ENCODE measurements at places on chromosomes 13 and 19.

DNA sequence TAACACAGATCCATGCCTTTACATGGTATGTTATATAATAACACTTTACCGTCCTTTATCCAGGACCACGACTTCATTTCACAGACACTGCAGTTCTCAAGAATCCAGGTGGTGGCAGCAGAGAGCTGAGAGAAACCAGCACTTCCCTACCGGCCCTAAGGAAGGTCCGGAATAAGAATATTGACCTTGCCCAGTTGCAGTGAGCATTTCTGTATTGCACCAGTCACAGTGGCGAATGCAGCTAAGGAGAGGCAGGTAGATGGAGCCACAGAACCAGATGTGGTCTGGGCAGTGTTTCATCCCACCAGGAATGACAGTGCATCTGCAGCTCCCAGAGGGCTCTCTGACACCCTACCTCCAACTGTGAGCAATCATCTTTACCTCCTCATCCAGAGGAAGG lies 44.6 kb downstream of the ZNF787 start:
- DNase-seq, result peak; percentile 41

DNA sequence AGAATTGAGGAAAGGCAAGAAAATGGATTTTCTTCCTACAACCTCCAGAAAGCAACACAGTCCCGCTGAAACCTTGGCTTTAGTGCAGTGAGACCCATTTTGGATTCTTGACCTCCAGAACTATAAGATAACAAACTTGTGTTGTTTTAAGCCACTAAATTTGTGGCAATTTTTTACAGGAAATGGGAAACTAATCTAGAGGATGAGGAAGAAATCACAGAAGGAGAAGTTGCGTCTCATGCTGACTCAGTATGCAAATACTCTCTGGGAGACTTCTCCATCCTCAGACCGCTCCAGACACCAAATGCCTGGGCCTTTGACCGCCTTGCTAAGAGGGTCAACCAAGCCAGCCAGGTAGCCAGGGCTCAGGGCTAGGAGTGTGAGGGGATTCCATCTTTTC lies 13.1 kb upstream of the CEACAM16 start:
- no peak for DNase-seq

- no peak for DNase-seq
Measured at GRCh38 chr19:15934332-15935078, at the start of gene CYP4F11. Gene CYP4F11 (minus strand): TSS chr19:15934529. CDS start chr19:15934408, 121 bp downstream.

- DNase-seq, result no peak
Measured at GRCh38 chr13:20696073-20696472, 7.4 kb upstream of the IL17D start.

DNA sequence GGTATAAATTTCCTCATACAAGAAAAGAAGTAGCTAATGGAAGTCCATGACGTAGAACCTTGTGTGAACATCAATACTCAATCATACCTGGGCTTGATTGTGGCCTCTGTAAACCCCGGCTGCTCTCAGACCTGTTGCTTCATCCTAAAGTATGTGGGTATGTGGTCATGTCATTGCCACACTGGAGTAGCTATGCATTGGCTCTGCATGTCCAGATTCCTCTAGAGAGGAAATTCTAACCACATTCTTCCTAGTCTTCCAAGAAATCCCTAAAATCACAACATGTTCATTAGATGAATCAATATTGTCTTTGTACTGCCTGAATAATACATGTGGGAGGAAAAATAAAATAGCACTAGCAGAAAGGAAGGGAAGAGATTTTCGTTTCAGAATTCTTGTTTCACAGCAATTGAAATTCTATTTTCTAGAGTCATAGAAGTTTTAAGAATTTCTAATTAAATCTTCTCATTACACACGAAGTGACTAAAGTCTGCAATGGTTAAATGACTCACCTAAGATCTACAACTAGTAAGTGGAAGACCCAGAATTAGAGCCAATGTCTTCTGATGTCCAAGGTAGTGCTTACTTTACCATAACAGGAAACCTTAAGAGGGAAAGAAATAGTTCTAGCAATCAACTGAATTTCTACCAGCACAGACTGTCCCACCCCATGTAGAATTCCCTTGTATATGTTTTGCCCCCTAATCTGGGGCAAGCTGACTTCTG lies 28.0 kb downstream of the RXFP2 start:
- no peak for DNase-seq

- DNase-seq, result no peak
Measured at GRCh38 chr13:31862828-31863227, 123.5 kb downstream of the RXFP2 start.

DNA sequence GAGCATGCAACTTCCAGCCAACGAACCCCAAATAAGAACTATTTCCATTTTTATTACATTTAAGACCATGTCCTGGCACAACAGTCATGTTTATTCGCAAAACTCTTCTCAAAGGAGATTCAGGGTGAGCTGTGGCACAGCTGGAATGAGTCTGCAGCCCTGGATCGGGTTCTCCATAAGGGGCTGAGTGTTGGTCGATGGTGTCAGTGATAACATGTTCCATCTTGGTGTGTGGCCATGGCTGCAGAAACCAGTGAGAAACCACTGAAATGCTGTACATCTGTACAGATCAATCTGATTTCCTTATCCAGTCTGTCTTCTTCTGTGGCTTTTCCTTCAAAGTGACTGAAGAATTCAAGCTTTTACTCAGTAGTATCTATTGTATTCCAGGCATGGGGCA lies 15.2 kb downstream of the FAM124A start:
- DNase-seq, result no peak

DNA sequence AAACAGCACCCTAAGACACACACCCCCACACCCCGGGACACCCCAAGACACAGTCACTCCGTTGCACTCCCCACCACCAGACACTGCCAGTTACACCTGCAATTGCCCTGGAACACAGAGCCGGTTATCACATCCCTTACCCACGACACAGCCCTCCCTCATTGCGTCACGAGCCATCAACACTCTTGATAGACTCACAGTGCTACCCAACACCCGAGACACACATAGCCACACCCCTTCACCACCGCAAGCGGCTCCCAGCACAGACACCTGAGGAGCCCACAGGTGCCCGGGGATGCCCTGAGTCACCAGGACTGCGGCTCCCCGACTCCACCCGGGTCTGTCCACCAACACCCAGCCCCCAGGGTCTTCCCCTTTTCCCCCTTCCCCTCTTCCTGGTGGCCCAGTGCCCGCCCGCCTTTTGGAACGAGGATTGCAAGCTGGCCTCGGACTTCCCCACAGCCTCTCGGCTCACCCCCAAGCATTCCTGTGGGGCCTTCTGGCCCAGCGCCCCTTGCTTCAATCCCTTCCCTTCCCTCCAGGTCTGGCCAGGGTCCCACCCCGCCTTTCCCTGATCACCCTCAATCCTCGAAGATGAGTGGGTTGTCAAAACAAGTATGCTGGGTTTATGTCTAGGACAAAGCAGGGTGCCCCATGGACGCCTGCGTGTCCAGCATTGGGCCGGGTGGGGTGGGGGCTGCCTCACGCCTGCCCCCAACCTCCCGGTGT lies 1.7 kb upstream of the PTGER1 start:
- no peak for DNase-seq

DNA sequence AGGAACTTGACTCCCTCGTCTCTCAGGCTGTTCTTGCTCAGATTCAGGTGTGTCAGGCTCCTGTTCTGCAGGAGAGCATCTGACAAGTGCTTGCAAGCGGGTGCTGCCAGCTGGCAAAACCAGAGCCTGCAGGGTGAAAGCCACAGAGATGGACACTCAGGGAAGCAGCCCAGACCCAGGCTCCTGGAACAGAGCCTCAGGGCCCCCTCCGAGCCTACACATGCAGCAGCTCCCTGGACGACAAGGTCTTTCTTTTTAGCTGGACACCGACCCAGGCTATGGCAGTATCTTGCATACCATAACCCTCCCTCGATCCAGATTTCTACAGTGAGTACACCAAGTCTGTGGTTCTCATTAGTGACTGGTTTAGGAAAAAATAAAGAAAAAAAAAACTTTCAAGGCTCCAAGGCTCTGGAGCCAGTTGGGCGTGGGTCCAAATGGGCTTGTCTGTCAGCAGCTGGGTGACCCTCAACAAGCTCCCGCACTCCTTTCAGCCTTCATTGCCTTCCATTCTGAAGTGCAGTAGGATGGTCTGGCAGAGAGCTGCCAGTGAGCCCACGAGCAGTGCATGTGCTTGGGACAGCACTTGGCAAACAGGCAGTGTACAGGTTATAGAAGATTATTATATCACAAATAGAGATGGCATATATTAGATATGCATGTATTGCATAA lies 29.9 kb downstream of the NLRP13 start:
- no peak for DNase-seq

DNA sequence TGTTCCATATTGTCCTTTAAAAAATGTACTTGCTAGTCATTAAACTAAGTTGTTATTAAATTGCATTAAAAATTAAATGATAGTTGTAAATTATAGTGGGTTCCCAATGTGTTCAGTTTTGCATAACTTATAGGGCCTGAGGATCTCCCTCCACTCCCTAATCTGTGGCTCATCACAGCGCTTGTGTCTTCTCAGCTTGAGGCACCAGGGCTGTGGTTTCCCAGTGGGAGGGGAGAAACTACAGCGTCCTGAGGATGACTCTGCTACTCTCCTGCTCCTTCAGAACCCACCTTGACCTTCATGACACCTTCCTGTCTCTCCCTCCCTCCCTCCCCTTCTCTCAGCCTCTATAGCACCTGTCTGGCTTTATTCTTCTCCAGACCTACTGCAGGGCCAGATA lies 1.4 kb downstream of the SGCG start:
- DNase-seq, result no peak

DNA sequence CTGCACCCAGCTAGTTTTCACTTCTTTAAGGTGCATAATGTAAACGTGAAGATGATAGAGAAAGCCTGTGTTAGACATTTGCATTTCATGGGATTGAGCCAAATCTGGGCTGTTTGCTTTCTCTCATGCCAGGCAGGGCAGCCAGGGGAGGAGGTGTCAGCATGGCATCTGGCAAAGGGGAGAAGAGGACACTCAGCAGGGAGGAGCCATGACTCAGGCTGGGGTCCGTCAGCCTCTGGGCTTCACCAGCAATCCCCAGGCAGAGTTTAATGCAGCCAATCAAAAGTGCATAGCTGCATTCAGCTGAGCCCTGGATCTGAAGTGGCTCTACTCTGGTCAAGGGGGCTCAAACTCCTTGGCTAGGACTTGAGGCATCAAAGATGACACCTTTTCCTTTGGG lies 23.5 kb downstream of the EBPL start:
- DNase-seq, result no peak

DNA sequence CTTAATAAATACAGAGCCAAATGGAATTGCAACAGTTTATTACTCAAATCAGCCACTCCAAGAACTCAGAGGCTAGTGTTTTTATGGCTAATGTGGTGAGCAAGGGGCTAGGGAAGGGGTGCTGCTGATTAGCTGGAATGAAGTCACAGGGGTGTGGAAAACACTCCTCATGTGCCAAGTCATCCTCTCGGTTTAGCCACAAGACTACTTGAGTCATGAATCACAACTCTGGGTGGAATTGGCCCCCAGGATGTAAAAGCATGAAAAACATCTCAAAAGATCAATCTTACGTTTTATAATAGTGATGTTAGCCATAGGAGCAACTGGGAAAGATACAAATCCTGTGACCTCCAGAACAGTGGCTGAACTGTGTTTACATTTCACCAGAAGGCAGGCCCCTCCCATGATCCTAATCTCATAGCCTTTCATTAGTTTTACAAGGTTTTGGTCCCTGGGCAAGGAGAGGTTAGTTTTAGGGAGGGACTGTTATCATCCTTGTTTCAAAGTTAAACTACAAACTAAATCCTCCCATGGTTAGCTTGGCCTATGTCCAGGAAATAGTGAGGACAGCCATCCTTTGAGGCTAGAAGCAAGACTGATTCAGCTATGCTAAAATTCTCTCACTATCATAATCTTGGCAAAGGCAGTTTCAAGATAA lies 2020.1 kb upstream of the PCDH20 start:
- no peak for DNase-seq

- peak; percentile 54 for DNase-seq
Measured at GRCh38 chr19:49890349-49891311, 6.1 kb downstream of the IL4I1 start.

GRCh38 chr19:53365899-53366493 lies 491 bp downstream of the ZNF525 start:
- DNase-seq, result peak; percentile 44

DNA sequence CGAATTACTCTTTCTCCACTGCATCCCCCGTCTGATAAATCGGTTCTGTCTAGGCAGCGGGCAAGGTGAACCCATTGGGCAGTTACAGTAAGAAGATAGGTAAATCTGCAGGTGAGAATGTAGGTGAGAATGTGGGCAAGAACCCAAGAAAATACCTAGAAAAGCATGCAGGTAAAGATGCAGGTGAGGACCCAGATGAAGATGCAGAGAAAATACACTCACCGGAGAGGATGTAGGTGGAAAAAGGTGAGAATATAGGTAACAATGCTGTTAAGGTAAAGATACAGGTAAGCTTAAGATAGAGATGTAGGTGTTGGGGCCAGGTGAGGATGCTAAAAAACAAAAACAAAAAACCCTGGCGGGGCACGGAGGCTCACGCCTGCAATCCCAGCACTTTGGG lies 6.3 kb upstream of the TNFSF14 start:
- DNase-seq, result no peak

- DNase-seq, result no peak
Measured at GRCh38 chr13:105806628-105806920, 728.9 kb downstream of the EFNB2 start.

GRCh38 chr19:46950526-46951170 lies 69.0 kb upstream of the NPAS1 start:
- no peak for DNase-seq

DNA sequence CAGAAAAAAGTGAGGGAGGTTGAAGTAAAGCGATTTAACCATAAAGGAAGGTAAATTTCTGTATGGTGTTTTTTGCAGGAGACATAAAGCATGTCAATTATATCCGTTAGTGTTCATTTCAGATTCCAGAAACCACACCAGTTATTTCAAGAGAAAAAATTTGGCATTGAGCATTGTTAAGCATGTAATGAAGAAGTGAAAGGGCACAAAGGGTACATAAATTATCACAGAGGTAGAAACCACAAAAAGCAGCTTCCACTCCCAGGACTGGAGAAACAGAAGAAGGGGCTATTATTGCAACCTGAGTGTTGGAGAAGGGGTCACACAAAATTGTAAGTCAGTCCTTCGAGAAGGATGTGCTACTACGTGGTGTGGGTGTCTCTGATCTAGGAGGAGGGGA lies 72.2 kb upstream of the DACH1 start:
- DNase-seq, result no peak

- DNase-seq, result no peak
Measured at GRCh38 chr19:2754659-2755447, 15.0 kb upstream of the SLC39A3 start.

GRCh38 chr13:82569581-82569980 lies 1312.7 kb downstream of the SLITRK1 start:
- DNase-seq, result no peak

DNA sequence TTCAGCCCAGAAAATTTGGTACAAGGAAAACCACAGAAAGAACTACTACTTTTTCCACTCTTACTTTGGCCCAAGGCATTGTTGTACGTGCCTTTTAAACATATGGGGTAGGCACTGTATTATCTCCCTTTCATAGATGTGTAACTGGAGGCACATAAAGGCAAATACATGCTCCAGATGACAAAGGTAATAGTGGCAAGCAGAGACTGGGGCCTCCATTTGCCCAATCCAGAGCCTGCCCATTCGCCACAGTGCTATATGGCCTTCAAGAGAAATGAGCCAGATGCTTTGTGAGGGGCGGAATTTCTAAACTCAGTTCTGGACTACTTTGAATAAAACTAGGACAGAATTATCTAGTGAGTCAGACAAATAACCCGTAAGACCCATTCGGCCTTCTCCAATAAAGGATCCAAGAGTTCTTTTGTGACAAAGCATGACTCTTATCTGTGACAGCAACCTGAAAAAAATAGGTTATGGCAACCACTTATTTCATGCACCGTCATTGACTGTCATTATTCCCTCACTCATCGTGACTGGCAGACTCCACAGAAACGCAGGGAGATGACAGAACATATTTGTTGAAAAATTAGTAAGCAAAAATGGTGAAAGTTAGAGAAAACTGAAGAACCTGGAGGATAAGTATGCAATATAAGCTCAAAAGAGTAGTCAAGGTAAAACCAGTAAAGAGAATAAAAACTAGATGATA lies 712.0 kb upstream of the GPC6 start:
- no peak for DNase-seq
